ENCODE measurements at places on chromosomes 11 and 22.

- no peak for ATAC-seq
Observed at GRCh38 chr11:77470504-77470903, 3.4 kb downstream of the PAK1 start.

- no peak for ATAC-seq
Observed at GRCh38 chr11:64100360-64100759, 64.6 kb downstream of the FLRT1 start.

DNA sequence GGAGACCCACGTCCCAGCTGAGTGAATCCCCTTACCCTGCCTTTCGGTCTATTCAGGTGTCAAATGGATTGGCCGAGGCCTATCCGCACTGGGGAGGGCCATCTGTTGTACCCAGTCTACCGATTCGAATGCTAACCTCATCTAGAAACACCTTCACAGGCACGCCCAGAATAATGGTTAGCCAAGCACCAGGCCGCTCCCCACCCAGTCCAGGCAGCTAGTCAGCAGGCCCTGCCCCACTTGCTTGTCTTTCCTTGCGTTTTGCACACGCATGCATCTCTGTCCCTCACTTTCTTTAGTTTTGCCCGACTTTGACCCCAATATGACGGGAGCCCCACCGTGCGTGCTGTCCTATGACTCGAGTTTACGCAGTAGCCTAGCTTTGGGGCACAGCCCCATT lies 31.7 kb downstream of the PARVB start:
- ATAC-seq, result no peak

DNA sequence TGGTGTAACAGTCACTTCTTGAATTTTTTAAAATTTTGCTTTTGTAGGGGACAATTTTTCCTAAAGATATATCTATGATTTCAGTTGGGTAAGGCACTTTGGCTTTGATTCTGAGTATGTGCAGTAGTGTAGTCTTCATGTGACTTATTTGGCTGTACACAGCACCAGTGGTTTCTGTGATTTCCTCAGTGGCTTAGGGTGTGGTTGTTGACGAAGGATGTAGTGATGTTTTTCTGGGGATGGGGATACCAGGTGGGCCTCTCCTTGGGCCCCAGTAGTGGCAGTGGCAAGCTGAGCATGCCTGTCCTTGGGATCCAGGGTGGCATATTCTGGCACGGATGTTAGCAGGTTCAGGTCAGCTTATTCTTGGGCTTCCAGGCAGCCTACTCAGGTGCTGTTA lies 364.9 kb upstream of the CADM1 start:
- no peak for ATAC-seq

DNA sequence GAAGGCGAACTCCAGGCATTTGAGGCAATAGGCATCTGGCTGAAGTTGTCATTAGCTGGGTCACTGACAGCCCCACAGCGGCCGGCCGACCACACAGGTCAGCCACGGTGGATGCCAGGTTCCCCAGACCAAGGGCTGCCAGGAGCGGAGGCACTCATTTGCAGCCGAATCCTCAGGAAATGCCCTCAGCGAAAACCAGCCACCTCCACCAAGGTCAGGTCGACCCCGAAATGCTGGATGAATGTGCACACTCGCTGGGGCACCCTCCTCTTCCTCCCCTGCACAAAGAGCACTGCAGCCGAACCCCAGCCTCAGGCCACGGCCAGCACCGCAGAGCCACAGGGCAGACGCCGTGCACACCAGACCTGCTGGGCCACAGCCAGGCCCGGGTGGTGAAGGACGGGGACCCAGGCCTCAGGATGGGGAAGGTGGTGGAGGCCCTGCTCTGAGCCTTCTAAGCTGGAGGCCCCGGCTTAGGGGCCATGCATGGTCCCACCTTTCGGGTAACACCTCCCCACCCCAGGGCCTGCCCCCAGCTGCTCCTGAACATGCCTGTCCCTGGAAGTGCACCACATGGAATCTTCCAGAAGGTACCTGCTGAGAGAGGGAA lies 206.0 kb downstream of the BRD1 start:
- no peak for ATAC-seq

Measured in activated T-helper 17 cell treated with anti-CD3 and anti-CD28 coated beads, Interleukin-2, amount 50 U/mL, for 72 hours (primary cell).